ENCODE measurements at places on chromosomes 5 and 9. TPM values are rescaled to one million over a fixed set of nuclear protein-coding genes. Genes with fewer than 3 reads are reported as not detected.

DNA sequence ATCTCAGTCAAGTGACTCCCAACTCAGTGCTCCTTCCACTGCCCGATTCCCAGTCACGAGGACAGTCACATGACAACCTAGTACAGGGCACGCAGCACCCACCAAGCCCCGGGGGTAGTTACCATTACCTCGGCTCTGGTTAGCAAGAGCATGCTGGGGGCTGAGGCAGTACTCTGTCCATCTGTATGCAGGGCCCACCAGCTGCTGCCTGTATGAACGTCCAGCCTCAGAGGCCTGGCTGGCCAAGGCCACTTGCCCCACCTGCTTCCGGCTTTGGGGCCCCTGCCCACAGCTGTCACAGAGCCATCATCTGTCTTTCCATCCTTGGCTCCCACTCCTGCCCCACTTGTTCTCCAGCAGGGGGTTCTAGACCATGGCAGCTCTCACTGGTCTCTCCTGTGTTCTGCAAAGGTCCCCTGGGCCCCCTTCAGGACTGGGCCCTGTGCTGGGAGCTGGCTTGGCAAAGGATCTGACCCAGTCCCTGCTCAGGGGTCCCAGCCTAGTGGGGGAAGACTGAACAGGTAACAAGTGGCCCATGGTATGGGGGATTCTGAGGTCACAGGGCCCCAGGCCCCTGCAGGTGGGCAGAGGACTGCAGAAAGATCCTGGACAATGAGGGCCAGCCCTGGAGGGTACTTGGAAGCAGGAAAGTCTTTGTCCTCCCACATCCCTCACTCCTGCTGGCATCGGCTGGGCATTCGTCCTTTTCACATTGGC lies 3.3 kb downstream of the RPL35 start:
- DNase-seq: no peak

- no peak for DNase-seq
Measured at GRCh38 chr5:155844542-155844941, 482.4 kb upstream of the SGCD start.

DNA sequence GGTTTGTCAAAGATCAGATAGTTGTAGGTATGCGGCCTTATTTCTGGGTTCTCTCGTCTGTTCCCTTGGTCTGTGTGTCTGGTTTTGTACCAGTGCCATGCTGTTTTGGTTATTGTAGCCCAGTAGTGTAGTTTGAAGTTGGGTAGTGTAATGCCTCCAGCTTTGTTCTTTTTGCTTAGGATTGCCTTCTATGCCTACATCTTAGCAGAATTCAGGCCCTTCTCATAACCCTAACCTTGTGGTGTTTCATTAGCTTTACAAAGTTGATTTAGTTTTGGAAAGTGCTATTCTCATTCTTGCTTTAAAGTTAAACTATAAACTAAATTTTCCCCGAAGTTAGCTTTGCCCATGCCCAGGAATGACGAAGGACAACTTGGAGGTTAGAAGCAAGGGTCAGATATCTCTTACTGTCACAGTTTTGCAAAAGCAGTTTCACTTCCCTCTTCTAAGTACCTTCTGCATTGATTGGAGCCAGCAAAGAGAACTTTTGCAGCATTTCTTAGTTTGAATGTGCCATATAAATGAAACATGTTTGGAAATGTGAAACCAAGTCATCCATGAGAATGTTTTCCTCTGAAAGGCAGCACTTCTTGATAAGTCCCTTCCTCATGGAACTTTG lies 274.3 kb upstream of the DMRT1 start:
- DNase-seq: no peak

- no peak for DNase-seq
Measured at GRCh38 chr9:136501686-136502085, 18.8 kb upstream of the SEC16A start.

MYMK gene
- total RNA-seq: not detected

FOXD4L5 gene
- not detected for total RNA-seq

All from lung (tissue), 17 donors.